Activated CD4-positive, alpha-beta memory T cell treated with anti-CD3 and anti-CD28 coated beads, Interleukin-2, amount 10 ng/mL, durations not matched to agents 7 days and 5 days (primary cell): ENCODE measurements at places on chromosomes 2 and 18. TPM values are rescaled to one million over a fixed set of nuclear protein-coding genes. Genes with fewer than 3 reads are reported as not detected.

- H3K4me3 ChIP-seq = no peak overlapping the region
- H3K4me1 ChIP-seq = peaks cover 16% of the 10 kb centered on the region
- no peak overlapping the region for H3K27ac ChIP-seq
- no peaks in the 10 kb centered on the region for H3K27me3 ChIP-seq
- DNase-seq = no peak
These were observed 66.5 kb downstream of the ALPK2 start for GRCh38 chr18:58562146-58562998.

- H3K4me3 ChIP-seq = no peak overlapping the region
- H3K27me3 ChIP-seq = no peaks in the 10 kb centered on the region
These were observed 49.1 kb downstream of the HDAC4 start for GRCh38 chr2:239351687-239352086.

ARHGEF33 gene
- total RNA-seq = not detected

DNA sequence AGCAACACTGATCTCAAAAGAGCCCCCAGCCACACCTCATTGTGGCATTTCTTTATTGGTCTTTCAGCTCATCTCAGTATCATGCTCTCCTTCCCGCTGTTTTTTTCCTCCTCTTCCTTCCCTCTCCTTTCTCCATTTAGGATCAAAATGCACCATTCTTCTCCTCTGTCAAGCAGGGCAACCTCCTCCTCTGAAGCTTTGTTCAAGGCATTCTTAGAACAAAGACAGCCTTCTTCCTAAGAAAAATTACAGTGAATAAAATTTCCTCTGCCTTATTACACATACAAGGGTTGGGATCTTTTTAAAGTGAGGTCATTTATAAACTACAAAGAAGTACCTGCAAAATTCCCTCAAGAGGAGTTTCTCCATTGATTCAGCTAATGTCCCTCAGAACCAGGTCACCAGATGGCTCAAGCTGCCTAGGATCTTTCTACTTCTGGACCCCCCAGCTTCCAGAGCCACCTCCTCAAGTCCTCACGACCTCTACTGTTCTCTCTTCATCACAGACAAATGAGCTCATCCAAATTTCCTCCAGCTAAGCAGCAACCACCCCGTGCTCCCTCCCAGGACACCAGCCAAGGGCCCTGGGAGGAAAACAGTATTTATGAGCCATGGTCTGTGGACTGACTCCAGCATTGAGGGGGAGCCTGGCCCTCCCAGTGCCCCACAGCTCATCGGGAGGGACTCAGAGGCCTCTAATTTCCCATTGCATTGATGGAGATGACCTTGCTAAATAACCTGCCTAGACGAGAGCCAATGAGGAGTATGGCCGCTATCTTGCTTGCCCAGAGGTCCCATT, 18.0 kb downstream of the SFXN5 start:
- no peak for DNase-seq
- no peak overlapping the region for H3K27ac ChIP-seq
- H3K27me3 ChIP-seq = no peaks in the 10 kb centered on the region
- H3K4me3 ChIP-seq = no peak overlapping the region

IMPACT gene
- total RNA-seq = 8.2 TPM

DNA sequence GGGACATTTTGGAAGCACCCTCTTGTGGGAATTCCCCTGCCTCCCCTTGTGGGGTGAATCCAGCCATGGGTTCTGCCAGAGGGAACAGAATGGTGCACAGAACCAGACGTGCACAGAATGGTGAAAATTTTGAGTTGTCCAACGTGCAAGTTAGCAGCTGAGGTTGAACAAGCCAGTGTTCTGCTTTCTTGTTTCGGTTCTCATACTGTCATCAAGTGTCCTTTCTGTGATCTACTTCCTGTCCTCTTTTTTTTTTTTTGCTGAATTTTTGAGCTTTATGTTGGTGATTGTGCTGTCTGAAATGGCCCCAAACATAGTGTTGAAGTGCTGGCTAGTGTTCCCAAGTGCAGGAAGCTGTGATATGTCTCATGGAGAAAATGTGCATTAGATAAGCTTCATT, 21.5 kb upstream of the REEP1 start:
- no peak for DNase-seq
- no peak overlapping the region for H3K4me3 ChIP-seq
- H3K4me1 ChIP-seq = no peaks in the 10 kb centered on the region

GRCh38 chr2:102788885-102789260, 27.0 kb downstream of the TMEM182 start:
- DNase-seq = no peak
- no peaks in the 10 kb centered on the region for H3K27me3 ChIP-seq

RTP5 gene
- not detected for total RNA-seq

CYP27A1 gene
- not detected for total RNA-seq

DNA sequence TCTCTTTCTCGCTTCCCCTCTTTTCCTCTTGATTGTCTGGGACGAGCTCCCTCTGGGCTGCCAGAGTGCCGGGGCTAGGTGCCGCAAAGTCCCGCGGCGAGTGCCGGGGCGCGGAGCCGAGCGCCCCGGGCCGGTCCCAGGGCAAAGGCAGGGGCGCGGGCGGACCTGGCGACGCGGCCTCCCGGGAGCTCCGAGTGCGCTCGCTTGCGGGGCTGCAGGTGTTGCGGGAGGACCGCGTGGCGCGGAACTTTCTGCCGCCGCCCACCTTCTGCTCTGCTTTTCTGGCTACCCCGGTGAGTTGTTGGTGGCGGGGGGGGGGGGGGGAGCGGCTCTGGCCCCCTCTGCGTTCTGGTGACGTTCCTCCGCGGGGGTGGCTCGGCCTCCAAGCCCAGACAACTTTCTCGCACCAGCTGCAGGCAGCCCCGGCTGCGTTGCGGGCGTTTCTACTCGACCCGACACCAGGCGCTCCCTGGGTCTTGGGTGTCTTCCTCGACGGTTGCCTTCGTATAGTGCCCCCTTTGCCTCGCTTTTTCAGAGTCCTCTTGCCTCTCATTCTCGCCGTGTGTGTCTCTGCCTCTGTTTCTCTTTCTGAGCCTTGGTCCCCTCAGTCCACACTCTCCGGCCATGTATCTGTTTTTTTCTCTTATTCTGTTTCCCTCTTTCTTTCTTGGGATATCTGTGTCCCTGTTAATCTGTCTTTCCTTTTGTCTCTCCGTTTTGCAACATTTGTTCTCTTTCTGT, 759 bp downstream of the GALNT13 start:
- DNase-seq = no peak
- H3K4me1 ChIP-seq = peaks cover 2% of the 10 kb centered on the region
- H3K36me3 ChIP-seq = peaks cover 6% of the 10 kb centered on the region
- peaks cover 21% of the 10 kb centered on the region for H3K27me3 ChIP-seq
- no peak overlapping the region for H3K27ac ChIP-seq

MC5R gene
- total RNA-seq = not detected

DNA sequence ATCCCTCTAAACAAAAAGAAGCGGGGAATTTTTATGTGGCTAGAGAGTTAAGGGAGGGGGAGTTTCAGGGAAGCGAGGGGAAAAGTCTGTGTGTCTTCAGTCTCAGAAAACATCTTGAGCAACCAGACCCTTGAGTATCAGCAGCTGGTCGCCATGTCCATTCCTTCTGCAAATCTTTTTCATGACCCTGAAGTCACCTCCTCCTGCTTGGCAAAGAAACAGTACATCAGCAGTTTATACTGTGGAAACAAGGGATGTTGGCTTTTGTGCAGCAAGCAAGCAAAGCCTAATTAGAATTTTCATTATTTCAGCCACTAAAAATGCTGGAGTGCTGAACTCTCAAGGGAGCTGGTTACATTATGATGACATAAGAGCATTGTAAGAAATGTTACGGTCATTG, 187.4 kb upstream of the SLC8A1 start:
- no peak for DNase-seq
- H3K27me3 ChIP-seq = no peaks in the 10 kb centered on the region
- H3K4me1 ChIP-seq = no peaks in the 10 kb centered on the region
- H3K27ac ChIP-seq = no peak overlapping the region
